Ovary (tissue), 10 donors: ENCODE measurements at places on chromosomes 11 and 22.

DNA sequence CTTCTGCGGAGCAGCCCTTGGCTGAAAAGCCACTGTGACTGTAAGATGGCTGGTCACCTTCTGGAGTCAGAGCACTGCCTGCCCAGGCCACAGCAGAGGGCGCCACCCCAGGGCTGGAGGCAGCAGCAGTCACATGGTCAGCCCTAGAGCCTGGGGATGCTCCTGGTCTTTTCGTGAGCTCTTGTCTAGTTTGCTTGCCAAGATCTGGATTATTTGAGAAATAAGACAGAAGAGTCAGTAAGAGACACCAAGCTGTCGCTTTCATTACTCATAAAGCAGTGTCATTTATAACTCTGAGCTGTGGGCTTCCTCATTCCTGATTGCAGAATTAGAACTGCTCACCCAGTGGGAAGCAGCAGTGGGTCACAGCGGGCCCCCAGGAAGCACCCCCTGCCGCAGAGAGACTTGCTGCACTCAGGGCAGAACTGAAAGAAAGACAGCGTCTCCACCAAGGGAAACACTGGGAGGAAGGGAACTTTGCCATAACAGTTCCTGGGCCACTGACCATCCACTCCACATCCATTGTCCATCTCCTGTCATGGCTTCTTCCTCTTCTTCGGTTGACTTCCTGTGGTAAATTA lies 56.7 kb downstream of the PPP6R2 start:
- no peak for DNase-seq

DNA sequence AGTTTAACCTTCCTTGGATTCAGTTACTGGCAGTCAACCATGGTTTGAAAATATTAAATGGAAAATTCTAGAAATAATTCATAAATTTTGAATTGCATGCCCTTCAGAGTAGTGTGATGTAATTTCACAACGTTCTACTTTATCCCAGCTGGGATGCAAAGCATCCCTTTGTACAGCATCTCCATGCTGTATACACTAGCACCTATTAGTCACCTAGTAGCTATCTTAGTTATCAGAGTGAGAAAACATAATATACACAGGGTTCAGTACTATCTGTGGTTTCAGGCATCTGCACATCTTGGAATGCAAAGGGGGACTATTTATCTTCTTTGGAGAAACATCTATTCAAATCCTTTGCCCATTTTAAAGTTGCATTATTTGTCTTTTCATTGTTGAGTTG lies 30.8 kb downstream of the CBL start:
- DNase-seq, result no peak

DNA sequence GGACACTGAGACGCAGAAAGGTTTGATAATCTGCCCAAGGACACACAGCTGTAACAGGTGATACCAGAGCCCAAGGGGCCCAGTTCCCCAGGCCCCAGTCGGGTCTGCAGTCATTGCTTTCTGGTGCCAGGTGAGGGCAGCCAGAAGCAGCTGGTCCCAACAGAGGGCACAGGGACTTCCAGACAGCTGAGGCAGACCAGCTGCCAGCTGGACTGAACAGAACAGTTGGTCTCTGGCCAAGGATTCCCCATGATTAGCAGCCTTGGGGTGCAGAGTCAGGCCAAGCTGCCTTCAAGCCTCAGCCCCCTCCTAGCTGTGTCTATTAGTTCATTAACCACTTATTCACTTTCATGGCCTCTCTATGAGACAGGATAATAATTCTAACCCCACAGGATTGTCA lies 105.6 kb downstream of the RRAS2 start:
- DNase-seq, result no peak

- no peak for DNase-seq
Observed at GRCh38 chr11:116512841-116513240, 259.9 kb downstream of the BUD13 start.

DNA sequence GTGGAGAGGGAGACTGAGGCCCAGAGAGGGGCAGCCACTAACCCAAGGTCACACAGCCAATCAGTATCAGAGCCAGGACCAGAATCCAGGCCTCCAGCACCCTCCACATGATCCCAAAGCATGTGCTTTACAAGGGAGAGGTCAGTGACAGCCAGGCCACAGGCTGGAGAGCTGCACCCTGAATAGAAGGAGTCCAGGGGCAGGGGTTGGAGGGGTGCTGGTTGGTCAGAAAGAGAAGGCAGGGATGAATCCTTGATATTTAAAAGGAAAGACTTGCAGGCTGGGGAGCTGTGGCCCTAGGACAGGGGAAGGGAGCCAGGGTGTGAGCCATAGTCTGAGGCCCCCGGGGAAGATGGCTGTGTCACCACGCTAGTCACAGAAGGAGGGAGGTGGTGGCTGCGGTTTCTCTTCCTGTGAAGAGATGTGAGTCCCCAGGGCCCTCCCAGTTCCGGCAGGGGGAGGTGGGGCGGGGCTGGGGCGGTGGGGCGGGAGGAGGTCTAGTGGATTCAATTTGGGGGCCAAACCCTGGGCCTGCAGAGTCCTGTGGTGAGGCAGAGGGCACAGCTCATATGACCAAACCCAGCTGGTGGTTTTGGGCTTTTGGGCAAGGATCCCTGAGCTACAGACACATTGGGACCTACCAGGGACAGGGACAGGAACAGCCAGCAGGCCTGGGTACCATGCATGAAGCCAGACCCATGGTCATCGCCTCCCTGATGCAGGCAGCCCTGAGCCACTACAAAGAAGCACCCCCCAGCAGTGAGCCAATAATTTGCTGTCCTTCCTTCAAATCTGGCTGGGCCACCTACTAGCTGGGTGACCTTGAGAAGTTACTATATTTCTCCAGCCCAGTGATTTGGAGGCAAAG lies 14.0 kb downstream of the RAC2 start:
- DNase-seq, result no peak

GRCh38 chr11:65206901-65207300 lies 25.2 kb downstream of the CAPN1 start:
- no peak for DNase-seq

DNA sequence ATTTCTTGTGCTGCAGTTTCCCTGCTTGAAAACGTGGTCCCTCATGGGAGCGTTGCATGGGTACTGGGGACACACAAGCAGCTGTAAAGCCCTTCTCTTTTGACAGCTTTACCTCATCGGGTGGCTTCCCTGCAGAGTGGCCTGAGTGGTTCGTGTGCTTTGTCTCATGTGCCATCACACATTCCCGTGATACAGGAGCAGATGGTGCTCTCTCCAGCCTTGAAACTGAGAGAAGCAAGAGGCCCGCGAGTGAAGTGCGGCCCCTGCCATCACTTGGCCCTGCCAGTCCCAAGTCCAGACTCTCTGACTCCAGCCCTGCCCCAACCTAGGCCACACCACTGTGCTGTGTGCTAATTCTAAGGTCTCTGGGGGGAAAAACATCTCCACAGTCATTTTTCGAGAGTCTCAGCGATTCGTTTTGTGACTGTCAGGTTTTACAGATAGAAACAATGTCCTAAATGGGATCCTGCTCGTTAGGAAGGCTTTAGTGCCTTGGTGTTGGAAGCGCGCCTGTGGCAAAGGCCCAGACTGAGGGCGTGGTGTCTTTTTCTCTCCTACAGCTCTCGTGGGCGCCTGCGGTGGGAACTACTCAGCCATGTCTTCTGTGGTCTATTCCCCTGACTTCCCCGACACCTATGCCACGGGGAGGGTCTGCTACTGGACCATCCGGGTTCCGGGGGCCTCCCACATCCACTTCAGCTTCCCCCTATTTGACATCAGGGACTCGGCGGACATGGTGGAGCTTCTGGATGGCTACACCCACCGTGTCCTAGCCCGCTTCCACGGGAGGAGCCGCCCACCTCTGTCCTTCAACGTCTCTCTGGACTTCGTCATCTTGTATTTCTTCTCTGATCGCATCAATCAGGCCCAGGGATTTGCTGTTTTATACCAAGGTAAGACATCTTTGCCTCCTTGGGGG lies 64.2 kb downstream of the KREMEN1 start:
- DNase-seq, result no peak

DNA sequence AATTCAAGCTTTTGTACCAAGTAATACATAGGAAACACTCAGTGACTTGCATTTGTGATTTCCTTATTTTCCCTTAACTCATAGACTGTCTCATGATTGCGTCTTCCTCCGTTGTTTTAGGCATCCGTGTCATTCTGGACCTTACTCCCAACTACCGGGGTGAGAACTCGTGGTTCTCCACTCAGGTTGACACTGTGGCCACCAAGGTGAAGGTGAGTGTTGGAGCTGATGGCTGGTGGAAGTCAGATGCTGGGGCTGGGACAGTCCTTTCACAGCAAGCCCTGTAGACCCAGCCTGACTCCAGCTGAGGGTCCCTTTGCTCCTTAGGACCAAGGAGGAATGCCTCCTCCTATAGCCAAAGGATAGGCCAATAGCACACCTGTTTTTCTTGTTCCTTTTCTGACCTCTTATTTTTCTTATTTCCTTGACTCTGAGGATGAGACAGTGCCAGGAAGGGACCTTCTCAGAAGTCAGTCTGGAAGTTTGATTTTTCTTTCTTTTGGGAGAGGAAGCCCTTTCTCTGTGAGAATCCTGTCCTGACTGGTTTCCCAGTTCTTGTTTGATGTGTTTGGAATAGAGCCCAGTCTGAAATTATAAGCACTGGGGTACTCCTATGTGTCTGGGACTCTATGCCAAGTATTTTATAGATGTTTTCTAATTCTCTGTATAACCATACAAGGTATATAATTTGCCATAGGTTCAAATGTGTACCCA lies 2.2 kb downstream of the SLC3A2 start:
- DNase-seq, result no peak

DNA sequence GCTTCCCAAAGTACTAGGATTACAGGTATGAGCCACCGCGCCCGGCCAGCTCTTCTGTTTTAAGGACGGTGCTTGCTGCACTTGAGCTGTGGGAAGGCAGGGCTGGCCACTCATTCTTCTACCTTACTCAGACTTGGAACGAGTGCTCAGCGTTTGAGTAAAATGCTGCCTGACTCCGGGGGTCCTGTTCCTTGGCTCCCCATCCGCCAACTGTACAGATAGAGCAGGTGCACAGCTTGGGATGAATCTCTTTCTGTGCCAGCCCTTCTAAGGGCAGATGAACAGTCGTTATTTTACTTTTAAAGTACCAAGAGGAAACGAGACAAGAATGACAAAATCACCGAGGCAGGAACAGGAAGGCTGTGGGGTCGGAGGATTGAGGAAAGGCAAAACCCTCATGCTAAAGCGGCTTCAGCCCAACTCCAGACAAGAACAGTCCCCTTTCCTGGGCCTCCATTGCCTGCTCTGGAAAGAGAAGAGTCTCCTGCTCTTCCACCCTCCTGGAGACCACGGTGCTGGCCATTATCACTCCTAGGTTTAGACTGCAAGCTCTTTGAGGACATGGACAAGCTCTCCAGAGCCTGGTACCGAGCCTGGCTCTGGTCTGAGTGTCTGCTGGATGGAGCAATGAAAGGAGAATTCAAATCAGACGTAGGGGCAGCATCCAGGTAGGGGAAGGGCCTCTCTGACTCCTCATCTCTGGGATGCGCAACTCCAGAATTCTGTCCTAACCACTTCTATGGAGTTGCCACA lies 1.1 kb upstream of the SUN2 start:
- no peak for DNase-seq

DNA sequence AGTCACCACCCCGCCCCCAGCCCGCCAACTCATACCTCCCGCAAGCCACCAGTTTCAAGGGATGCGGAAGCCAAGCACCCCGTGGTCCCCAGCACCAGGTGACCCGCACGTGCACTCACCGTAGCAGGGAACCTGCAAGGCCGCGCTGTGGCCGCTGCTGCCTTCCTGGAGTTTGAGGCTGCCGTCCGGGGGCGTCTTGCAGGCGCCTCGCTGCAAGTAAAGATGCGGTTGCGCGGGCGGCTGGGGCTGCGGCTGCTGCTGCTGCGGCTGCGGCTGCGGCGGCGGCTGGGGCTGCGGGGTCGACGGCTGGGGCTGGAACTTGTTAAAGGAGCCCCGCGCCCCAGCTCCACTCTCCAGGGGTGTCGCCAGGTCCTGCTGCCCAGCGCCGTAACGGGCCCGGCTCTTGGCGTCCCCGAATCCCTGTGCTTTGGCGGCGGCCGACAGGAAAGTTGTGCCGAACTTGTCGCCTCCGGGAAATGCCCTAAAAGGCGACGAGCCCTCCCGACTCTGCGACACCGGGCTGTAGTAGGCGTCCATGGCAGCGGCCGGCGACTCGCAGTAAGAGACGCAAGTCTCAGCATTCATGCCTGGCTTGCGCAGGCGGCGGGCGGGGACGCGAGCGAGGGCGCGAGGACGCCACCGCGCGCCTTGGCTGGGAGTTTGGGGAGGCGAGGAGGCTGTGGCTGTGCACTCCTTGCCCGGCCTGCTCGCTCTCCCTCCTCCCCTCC lies at the start of gene ALX4:
Gene ALX4, minus strand, starts transcription at position 662 of the 728 bp plus-strand sequence. Its CDS starts 77 bp downstream, at position 585.
- no peak for DNase-seq

- DNase-seq, result no peak
Observed at GRCh38 chr11:41051919-41052635, 407.4 kb downstream of the LRRC4C start.

- DNase-seq, result no peak
Observed at GRCh38 chr11:67671211-67671520, 3.3 kb downstream of the ALDH3B2 start.

- DNase-seq, result peak; percentile 51
Observed at GRCh38 chr11:118658429-118659313, 20.8 kb downstream of the TREH start.

DNA sequence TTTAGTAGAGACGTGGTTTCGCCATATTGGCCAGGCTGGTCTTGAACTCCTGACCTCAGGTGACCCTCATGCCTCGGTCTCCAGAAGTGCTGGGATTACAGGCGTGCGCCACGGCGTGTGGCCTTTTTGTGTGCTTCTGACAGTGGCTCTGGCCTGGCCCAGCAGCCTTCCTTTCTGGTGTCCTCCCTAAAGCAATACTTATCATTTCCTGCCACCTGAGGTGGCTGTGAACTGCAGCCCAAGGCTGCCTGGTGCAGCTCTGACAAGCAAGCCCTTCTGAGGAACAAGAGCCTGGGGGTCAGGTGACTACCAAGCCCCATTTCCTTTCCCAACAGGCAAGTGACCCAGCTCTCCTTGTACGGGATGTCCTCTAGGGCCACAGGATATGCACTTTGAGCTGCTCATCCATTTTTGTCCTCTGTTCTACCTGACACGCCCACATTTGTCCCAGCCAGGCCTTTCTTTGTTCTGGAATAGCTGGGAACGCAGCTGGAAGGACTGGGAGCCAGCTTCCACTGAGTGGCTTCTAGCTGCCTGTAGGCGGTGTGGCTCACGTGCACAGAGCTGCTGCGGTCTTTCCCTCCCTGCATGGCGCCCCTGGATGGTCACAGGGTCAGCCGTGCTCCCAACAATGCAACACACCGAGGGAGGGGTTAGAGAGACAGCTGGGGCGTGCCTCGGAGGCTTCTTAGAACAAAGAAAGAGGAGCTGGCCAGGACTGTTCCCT lies 12.3 kb upstream of the BID start:
- DNase-seq, result no peak

DNA sequence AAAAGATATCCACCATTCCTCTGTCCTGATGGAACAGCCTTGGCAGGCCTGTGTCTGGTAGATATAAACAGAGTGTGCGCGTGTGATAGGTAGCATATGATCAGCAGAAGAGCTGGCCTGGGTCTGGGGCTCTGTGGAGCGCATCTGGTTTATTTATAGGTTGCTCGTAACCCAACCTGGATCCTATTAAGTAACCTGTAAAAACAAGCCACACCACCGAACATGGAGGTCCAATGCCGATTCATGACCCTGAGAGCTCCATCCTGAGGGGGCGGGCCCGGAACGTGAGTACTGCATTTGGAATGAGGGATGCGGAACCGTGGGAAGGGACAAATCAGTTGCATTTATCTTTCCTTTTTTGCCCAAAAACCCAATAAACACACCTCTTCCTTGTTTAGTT lies 31.9 kb upstream of the APOL5 start:
- DNase-seq, result no peak

GRCh38 chr11:45771193-45771565 lies 33.8 kb upstream of the SLC35C1 start:
- peak; percentile 78 for DNase-seq
